Hypothalamus (tissue), 51 donors: ENCODE measurements at places on chromosomes 16 and 17.

- DNase-seq = no peak
Measured at GRCh38 chr17:22145605-22146178, 453.4 kb downstream of the KCNJ18 start.

- DNase-seq = no peak
Measured at GRCh38 chr16:85594273-85594977, 18.7 kb upstream of the GSE1 start.

GRCh38 chr17:55521186-55521585 is 9.9 kb upstream of the SMIM36 start:
- DNase-seq = no peak

DNA sequence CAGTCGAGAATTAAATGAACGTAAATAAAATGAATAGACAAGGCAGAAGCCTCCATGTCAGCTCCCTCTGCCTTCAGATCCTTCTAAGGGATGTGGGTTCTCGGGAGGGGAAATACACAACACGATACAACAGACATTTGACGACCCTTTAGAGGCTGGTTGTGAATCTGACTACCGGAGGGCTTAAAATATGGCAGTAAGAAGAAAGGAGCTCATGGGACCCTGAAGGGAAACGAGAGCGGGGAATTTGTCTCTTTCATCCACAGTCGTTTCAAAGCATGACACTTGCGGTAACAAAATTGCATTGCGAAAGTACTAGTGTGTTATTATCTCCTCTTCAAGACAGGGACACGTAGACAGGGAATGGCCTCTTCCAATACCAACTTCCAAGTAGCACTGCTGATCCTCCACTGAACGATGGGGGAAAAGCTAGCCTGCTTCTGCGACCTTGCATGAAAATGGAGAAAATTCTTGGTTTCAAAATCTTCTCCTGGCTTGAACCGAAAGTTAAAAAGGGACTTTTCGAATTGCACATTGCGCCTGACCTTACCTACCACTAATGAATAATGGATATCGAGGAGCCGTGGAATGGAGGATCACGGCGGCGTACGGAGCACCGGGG is 1.2 kb upstream of the TNRC6C start:
- no peak for DNase-seq

- no peak for DNase-seq
Measured at GRCh38 chr16:24409045-24409444, 130.3 kb upstream of the RBBP6 start.
